Natural killer cell (primary cell): ENCODE measurements at places on chromosomes 13 and 19. TPM values are rescaled to one million over a fixed set of nuclear protein-coding genes. Genes with fewer than 3 reads are reported as not detected.

LHB gene
- total RNA-seq, result not detected

DNA sequence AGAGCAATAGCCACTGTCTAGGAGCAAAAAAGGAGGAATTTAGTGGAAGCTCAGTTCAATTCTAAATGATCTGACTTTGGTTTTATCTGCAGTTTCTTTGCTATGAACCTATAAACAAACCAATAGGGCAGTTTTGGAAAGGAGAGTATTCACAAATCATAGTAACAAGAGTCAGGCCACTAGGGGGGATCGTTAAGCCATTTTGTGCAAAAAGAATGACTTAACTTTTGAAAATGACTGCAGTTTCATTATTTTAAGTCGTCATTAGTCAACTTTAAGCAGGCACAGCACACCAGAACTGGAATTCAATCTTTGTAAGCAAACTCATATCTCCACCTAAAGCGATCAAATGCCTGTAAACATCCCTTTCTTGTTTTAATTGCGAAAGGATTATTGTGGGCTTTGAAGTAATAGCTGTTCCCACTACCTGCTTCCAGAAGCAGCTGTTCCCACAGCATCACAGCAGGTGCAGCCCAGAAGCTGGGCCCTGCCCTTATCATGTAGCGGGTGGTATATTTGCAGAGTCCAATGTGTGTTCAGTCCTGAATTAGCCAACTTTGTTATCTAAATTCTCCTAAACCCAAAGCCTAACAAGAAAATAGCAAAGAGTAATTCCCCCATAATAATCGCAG, 51.5 kb downstream of the SOX21 start:
- no peaks in the 10 kb centered on the region for H3K4me1 ChIP-seq
- H3K4me3 ChIP-seq, result no peak overlapping the region
- no peak overlapping the region for H3K27ac ChIP-seq
- no peaks in the 10 kb centered on the region for H3K27me3 ChIP-seq

- H3K4me1 ChIP-seq, result no peaks in the 10 kb centered on the region
- H3K27ac ChIP-seq, result no peak overlapping the region
- H3K36me3 ChIP-seq, result no peaks in the 10 kb centered on the region
These were observed 63.7 kb upstream of the SACS start for GRCh38 chr13:23497191-23497590.

ATP4A gene
- not detected for total RNA-seq

C2CD4C gene
- total RNA-seq, result not detected

DNA sequence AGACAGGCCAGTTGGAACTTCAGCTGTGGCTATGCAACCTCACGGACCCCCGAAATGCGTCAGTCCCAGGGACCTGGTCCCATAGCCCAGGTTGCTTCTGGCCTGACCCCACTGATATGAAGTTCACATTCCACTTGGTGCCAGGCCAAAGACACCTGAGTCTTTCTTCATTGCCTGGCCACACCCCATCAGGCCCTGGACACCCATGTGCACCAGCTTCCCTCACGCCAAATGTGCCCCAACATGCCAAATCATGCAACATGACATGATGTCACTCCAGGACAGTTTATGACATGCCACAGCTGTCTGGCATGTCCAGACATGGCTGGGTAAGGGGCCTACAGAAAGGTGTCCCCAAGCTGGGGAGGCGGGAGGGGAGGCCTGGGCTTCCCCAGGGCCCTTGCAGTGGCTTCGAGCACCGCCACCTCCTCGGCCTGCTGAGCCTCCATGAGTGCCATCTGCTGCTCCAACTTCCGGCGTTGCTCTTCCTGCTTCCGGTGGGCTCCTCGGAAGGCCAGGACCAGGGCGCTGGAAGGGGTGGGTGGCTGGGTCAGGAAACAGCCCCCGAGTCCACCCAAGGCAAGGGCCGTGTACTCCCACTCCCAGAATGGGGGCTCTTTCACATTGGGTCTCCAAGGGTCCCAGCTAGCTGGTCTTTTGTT, 4.3 kb upstream of the NR2F6 start:
- H3K4me1 ChIP-seq, result peaks cover 11% of the 10 kb centered on the region
- no peak overlapping the region for H3K4me3 ChIP-seq
- no peaks in the 10 kb centered on the region for H3K36me3 ChIP-seq
- no peak for DNase-seq
- no peaks in the 10 kb centered on the region for H3K27me3 ChIP-seq

GRCh38 chr13:63517371-63517770, 2101.7 kb upstream of the PCDH20 start:
- H3K36me3 ChIP-seq, result no peaks in the 10 kb centered on the region
- no peaks in the 10 kb centered on the region for H3K4me1 ChIP-seq
